ENCODE measurements at places on chromosomes 3 and 15.

- no peak for DNase-seq
Measured at GRCh38 chr3:136276049-136276755, 26.1 kb downstream of the PCCB start.

DNA sequence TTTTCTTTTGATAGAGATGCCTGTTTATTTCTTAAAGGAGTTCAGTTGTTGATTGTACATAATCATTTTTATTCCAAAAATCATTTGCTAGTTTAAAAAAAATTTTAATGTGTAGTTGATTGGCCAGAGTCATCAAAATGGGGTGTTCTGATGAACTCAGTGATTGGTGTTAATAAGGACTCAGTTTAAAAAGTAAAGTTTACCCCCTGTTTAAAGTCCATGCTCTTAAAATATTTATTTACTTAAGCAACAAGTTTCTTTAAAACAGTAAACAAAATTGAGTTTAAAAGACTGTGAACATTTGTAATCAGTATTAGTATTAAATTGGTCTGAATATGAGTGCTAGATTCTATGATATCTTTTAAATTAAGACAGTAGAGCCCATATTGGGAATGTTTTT is 56.0 kb downstream of the MEF2A start:
- no peak for DNase-seq

GRCh38 chr15:75455982-75456531 is 4.6 kb upstream of the SIN3A start:
- DNase-seq: peak; percentile 40

- DNase-seq: no peak
Measured at GRCh38 chr15:39403640-39404117, 177.2 kb upstream of the THBS1 start.

- no peak for DNase-seq
Measured at GRCh38 chr15:67185621-67186225, 68.7 kb downstream of the AAGAB start.

- DNase-seq: peak; percentile 16
Measured at GRCh38 chr3:111859061-111859973, at the start of gene PHLDB2. PHLDB2 (plus strand) TSS chr3:111859265; CDS start chr3:111884078, 24,813 bp downstream.
